ENCODE measurements at places on chromosomes 2 and 18.

- DNase-seq = no peak
These were observed 57.0 kb downstream of the ZNF407 start for GRCh38 chr18:74654638-74655037.

- DNase-seq = no peak
These were observed 37.3 kb downstream of the GPD2 start for GRCh38 chr2:156473445-156473844.

- no peak for DNase-seq
These were observed 234.1 kb downstream of the CCDC102B start for GRCh38 chr18:69032009-69032408.

- no peak for DNase-seq
These were observed 204.7 kb upstream of the PID1 start for GRCh38 chr2:229475778-229476177.

DNA sequence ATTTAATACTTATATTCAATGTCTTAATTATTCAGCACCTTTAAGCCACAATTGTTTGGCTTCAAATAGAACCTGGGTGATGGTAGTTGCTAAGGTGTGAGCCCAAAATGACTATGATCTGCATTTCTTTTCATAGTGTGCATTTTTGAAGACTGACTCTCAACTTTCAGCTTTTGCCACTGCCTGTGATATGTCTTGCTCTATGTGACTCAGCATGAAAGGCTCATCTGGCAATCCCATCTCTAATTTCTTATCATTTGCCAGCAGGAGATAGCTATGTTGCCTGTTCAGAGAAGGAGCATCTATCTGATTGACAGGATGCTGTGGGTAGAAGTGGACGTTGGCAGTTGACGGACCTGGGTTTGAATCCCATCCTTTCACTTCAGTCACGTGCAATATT is 34.5 kb upstream of the CCDC93 start:
- DNase-seq = no peak

- DNase-seq = no peak
These were observed 185.9 kb upstream of the SLC39A10 start for GRCh38 chr2:195471163-195471562.

- DNase-seq = no peak
These were observed 47.0 kb downstream of the EVA1A start for GRCh38 chr2:75513616-75514170.

- no peak for DNase-seq
These were observed 20.8 kb downstream of the NCOA1 start for GRCh38 chr2:24511894-24512293.

DNA sequence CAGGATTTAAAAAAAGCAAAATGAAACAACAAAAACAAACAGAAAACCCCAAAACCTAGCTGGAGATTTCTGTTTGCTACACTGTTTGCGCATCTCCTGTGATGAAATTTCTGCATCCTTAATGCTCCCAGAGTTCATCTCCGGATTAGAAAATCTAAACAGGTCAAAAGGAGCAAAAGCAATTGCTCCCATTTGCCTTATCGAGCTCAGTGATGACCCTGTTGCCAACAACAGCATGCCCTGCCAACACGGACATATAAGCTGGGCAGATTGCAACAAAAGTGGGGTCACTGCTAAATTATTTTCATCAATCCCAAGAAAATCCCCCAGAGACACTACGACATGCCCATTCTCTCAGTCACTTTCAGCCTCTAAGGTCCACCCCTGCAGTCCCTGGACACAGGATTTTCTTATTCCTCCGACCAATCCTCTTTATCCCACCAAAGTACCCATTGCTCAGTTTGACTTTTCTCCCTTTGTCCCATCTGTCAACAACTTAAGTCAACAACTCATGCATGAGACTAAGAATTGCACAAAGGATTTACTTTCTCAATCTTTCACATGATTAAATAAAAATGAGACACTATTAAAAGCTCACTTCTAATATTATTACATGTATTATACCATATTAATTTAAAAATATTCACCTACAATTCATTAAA is 67.8 kb downstream of the ABCG8 start:
- no peak for DNase-seq

GRCh38 chr2:175326801-175327200 is 145.3 kb upstream of the ATP5MC3 start:
- no peak for DNase-seq

- DNase-seq = no peak
These were observed 339.8 kb downstream of the ZEB2 start for GRCh38 chr2:144180131-144180530.

DNA sequence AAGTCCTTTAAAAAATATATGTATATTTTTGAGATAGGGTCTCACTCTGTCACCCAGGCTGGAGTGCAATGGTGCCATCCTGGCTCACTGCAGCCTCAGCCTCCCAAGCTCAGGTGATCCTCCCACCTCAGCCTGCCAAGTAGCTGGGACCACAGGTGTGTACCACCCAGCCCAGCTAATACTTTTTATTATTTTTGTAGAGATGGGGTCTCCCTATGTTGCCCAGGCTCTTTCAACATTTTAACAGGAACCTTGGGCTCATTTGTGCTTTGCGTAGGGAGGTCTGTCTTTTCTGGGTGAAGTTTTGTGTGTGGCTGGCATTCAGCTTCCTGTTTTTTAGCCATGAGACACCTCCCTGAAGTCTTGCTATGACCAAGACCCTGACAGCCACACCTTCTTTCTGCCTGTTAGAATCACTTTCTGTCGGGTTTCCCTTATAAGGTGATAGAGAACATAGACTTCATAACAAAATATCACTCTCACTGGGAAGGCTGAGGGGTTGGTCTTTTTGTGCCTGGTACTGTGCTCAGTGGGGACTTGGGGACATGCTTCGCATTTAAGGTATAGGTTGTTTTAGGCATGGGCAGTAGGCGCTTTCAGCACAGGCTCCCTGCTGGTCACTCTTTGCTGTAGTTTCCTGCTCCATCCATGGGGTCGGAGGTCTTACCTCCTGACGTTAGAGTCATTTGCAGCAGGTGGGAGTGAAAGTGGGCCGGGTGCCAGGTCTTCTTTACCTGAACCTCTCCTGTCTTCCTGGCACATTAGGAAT is 3.4 kb downstream of the RAB31 start:
- DNase-seq = no peak

GRCh38 chr2:181573140-181573736 is 83.7 kb downstream of the CERKL start:
- no peak for DNase-seq

- no peak for DNase-seq
These were observed 63.6 kb downstream of the DDX1 start for GRCh38 chr2:15655123-15655887.

- no peak for DNase-seq
These were observed 7.5 kb downstream of the MAP4K4 start for GRCh38 chr2:101704816-101705578.

DNA sequence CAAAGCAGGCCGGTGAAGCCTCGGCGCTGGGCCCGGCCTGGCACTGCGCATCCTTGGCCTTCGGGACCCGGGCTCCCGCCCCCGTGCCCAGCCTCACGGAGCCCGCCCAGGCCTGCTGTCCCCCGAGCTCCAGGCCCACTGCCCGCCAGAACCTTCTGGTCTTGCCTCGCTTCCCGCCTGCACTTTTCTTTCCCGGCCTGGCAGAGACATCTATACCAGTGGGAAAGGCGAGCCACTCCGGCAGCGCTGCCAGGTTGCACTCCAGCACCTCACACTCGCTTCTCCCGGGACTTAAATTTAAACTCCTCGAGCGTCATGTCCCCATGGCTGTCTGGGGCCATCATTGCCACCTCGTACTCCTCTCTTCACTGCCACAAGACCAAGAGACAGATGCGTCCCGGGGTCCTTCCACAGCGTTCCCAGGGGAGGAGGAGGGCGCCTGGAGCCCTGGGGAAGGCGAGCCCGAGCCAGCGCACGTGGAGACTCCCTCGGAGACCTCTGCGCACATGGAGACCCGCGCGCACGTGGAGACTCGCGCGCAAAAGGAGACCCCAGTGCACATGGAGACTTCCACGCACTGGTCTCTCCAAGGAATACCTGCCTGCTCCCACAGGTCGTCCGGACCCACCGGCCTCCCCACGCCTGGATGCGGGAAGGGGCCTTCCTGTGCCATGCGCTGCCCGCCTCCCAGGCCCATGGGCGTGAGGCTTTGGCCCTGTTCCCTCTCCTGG is 253.1 kb upstream of the SALL3 start:
- DNase-seq = no peak

DNA sequence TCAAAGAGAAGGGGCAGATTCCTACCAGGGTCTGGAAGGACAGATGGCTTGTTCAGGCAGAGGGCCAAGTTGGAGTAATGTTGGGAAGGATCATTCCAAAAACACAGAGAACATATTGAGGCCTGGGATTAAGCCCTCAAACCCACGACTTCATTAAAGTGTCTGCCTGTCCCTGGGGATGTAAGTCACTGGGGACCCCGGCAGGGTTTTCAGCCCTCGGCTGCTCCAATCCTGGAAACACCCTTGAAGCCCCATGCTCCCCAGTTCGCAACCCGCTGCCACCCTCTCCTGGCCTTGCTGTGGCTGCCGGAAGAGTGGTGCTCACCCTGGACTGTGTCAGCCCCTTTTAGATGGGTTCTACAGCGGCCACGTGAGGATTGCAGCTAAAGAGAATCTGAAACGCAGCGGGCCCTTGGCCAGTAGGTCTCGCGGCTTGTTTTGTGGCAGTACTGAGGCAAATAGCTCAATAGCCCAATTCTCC is 79.9 kb downstream of the EPAS1 start:
- no peak for DNase-seq

GRCh38 chr2:226304308-226304707 is 495.3 kb downstream of the IRS1 start:
- no peak for DNase-seq

DNA sequence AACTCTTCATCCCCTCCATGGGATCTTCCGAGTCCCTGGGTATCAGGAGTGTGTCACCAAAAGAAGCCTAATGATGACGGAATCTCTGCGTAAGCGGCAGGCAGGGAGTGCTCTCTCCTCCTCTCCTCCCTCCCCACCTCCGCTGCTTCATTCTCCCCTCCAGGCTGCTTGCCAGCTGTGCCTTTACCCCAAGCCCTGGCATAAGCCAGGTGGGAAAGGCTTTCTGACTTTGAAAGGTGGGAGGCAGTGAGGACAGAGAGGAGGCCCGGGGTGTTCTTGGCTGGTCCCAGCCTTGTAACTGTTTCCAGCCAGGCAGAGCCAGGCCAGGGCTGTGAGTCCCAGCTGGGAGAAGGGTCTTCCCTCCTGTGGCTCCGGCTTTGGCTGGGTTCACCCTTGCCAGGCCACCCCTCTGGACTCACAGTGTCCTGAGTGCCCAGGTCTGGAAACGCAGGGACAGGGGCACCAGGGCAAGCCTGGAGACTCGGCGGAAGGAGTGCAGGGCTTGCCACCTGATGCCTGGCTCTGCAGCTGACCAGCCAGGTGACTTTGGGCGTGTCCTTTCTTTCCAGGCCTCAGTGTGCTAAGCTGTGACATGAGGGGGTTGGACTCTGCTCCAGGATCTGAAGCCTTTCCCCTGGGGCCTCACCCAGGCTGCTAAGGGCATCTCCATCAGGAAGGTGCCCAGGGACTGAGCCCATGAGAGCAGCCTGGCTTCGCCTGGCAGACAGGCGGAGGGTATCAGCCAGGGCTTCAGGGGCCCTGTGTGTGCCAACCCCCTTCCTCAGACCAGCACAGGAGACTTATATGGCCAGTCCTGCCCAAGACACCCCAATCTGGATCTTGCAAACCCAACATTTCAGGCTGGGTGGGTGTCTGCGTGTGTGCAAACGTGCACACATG is 32.7 kb upstream of the HPCAL1 start:
- DNase-seq = no peak

GRCh38 chr2:206112846-206113547 is 27.0 kb upstream of the INO80D start:
- no peak for DNase-seq

DNA sequence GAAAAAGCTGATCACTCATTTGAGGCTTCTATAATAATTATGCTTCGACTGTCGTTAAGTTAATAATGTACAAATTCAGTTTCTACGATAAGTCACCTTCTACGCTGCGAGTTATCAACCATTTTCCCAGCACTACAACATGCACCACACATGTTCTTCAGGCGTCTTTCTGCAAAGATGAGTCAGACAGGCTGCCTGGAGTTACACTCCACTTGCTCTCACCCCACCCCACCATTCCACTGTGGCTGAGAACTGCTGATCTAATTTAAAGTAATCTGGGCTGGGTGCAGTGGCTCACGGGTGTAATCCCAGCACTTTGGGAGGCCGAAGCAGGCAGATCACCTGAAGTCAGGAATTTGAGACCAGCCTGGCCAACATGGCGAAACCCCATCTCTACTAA is 218.6 kb downstream of the DYM start:
- no peak for DNase-seq

DNA sequence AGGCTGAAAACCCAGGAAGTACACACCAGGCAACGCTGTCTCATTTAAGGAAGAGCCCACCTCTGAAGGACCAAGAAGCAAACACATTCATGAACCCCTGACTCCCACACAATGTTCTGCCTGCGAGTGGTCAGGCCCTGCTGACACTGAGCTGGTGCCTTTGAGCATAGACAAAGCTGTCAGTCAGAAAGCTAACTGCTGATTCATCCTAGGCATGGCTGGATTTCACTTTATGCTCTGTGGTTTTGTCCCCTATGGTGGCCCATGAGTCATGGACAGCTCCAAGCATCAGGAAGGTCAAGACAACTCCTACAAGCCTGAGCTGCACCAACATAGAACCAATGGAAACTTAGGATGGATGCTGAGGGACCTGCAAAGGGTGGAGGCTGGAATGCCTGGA is 78.9 kb downstream of the UXS1 start:
- DNase-seq = no peak

GRCh38 chr2:102508863-102509262 is 35.8 kb downstream of the SLC9A4 start:
- no peak for DNase-seq

- DNase-seq = no peak
These were observed 97.4 kb downstream of the STK39 start for GRCh38 chr2:168149986-168150385.

- DNase-seq = no peak
These were observed 84.5 kb downstream of the POU3F3 start for GRCh38 chr2:104938231-104938941.

DNA sequence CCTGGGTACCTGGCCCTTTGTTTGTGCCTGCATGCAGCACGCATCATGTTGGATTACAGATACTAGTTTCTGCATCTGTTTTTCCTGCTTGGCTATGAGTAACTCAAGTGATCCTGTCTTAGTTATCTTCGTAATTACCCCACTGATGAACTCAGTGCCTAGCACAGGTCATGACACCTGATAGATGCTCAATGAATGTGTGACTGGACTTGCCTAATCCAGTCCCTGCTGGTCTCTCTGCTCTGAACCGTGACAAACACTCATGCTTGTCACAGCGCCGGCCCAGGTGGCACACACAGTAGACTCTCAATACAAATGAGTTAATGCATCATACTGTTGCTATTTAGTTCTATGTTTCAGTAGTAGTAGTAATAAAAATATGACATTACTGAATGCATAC is 31.2 kb upstream of the NTSR2 start:
- DNase-seq = no peak

GRCh38 chr2:102258025-102258385 is 53.4 kb upstream of the IL1RL1 start:
- DNase-seq = no peak
